ENCODE measurements at places on chromosomes 2 and 18. TPM values are rescaled to one million over a fixed set of nuclear protein-coding genes. Genes with fewer than 3 reads are reported as not detected.

- DNase-seq, result no peak
Observed at GRCh38 chr18:37364237-37364636, 201.4 kb downstream of the CELF4 start.

DNA sequence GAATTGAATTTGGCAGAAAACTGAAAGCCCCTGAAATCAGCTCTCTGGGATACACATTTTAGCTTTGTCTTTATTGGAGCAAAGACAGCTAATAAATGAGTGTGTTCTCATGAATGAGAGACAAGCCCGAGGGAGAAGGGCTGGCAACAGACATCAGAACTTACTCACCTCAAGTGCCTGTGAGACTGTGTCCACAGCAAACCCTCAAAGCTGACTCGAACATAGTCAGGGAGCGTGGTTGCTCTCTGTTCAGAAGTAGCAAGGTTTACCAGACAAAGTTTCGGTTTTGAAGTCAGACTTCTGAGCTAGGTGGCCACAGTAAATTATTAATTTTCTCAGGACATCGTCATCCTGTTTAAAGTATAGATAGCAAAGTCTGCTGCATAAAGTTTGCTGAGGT is 207.9 kb downstream of the CMPK2 start:
- DNase-seq, result peak; percentile 17

The BMP10 gene
- total RNA-seq, result not detected

DNA sequence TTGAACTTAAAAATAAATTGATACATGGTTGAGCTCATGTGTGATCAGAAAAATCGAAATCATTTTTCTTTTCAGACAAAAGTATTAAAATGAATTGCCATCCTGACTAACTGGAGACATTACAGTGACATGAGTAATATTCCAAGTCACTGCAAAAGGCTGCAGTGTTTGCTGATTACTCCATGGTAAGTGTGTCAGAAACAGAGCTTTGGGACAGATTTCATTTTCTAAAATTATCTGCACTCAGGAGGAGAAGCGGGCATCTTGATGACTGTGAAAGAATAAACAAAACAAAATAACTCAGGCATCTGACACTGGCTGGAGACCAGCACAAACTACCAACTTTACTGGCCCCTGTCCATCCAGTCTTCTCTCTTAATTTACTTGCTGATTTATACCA is 312.3 kb upstream of the PIK3C3 start:
- no peak for DNase-seq

The MOGAT1 gene
- not detected for total RNA-seq

- no peak for DNase-seq
Observed at GRCh38 chr2:38438883-38439612, 62.0 kb upstream of the ATL2 start.

- DNase-seq, result no peak
Observed at GRCh38 chr2:38653715-38654527, 12.0 kb upstream of the GALM start.

DNA sequence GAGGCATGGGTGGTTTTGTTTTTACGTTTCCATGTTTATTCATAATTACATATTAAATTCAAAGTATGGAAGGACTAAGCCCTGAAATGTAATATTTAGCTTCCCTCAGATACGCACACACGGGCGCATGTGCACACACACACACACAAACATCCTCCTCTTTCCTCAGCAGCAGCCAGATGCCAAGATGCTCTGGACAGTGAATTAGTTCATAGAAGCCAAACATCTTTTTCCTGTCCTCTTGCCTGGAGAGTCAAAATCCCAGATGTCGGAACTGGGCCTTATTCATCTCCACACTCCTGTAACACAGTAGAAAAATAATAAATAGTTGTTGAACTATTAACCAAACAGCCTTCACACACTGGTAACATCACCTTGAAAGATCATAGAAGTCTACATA is 273.1 kb downstream of the SP3 start:
- DNase-seq, result no peak

- no peak for DNase-seq
Observed at GRCh38 chr18:71022389-71022788, 733.5 kb downstream of the SOCS6 start.

DNA sequence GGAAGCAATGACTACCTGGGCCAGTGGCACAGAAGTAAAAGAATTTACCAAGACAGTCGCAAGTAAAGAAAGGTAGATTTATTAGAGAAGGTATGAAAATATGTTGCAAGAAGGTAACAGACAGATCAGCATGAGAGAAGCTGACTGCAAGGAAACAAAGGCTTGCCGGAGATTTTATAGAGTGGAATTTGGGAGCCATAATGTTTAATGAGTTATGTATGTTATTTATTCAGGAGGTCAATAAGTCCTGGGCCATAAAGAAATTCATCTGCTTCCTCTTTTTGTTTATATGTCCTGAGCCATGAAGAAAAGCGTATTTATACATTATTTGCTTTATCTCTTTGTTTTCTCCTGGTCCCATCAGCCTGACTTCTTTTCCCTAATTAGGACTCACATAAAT is 423.6 kb downstream of the PTH2R start:
- no peak for DNase-seq

DNA sequence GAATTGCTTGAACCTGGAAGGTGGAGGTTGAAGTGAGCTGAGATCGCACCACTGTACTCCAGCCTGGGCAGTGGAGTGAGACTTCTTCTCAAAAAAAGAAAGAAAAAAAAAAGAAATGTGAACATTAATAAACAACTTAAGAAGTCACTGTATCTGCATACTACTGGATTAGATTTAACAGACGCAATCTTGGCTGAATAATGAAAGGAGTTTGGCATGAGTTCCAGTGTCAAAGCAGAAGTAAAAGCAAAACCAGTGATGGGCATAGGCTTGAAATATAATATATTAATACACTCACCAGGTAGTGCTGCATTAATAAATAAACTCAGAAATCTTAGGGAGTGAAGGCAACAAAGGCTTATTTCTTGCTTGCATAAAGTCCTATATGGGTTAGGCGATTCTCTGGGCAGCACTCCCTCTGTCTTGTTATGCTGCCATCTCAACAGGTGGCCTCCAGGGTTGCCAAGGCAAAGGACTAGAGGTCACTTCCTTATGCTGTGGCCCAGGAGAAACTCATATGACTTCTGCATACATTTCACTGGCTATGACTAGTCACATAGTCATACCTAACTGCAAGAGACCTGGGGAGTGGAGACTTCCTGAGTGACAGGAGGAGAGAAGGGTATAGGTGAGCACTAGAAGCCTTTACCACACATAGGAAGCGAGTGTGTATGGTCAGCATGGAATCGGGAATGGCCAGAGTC is 296.2 kb upstream of the SPRED2 start:
- no peak for DNase-seq

GRCh38 chr18:54255141-54255540 is 14.2 kb upstream of the POLI start:
- no peak for DNase-seq

DNA sequence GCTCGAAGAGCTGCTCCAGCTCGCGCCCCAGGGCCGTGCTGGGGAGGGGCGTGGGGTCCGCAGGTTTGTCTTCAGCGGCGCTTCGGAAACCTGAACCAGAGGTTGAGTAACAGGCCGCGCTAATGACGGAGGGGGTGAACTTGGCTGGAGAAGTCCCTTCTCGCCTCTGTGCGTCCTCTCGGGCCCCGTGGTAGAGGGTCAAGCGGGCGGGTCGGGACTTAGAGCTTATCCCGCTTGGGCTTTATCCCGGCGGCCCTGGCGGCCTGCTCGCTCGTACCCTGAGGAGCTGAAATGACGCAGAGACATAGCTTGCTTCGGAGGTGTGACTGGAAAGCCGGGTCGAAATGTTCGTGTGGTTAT is 479 bp downstream of the RNMT start:
- peak; percentile 76 for DNase-seq

The CRACDL gene
- total RNA-seq, result not detected

DNA sequence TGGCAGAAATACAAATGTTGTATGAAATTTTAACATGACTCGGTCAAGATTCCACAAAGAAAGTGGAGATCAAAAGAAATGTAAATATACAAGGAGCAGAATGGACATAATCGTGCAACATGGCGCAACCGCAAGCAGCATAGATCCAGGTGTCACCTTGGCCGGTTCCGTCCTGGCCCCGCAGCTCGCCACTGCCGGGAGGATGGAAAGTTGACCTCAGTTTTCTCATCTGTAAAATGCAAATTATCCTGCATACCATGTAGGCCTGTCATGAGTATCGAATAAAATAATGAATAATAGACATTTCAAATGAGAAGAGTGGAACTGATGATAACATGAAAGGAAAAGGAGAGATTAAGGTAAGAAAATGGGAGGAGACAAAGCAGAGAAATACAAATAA is 427.3 kb upstream of the SMIM21 start:
- no peak for DNase-seq
